ENCODE measurements at places on chromosomes 2 and 18.

- peak; percentile 77 for DNase-seq
Observed at GRCh38 chr18:39455285-39455684, 1889.7 kb upstream of the CELF4 start.

GRCh38 chr2:95143838-95144237 is 15.8 kb downstream of the ZNF514 start:
- DNase-seq = no peak

GRCh38 chr2:230713331-230714135 is 891 bp downstream of the CAB39 start:
- no peak for DNase-seq

DNA sequence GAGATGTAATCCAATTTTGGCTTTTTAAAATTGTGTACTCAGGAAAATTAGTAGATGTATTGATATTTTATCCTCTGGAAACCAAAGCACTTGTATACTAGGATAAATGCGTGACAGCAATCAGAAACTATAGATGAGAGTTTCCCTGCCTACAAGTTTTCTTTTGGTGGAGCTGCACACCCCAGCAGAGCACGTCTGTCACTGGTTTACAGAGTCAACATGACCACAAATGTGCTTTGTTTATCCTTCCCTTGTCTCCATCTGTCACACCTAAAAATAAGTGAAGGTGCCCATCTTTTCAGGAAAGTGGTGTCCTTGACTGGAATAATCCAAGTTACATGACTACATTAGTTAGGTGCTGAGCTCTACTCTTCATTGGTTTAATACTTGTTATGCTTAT is 210.4 kb upstream of the DSEL start:
- no peak for DNase-seq

DNA sequence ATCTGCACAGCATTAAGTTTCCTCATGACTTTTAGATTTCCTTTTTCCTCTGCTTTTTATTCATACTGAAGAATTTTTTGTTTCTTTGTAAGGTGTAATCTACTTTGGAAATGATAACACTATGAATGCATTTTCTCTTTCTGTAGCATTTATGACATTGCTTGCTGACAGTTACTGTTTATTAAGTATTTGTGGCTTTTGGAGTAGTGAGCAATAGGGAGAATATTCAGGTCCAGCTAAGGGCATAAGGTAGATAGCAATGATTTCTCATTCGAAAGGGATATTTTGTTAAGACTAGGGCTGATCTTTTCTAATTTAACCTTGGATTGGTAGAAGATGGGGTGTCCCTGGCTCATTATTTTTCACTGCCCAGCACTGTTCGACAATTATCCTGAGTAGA is 80.3 kb downstream of the XRCC5 start:
- DNase-seq = no peak

DNA sequence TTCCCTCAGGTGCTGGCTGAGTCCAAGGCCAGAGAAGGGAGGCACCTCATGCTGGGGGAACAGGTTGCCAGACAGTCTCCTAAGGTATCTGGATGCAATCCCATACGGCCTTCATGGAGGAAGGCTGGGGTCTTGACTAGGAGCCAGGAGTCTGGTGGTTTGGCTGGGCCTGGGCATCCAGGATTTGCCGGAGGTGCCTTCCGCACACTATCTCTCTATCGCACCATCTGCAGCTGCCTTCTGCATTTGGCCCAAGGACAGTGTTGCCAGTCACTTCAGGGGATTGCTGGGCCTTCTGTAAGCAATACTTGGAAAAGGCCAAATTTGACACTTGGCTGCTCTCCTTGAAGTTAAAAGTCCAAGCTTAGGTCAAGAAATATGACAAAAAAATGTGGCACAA is 327.2 kb downstream of the EN1 start:
- no peak for DNase-seq

DNA sequence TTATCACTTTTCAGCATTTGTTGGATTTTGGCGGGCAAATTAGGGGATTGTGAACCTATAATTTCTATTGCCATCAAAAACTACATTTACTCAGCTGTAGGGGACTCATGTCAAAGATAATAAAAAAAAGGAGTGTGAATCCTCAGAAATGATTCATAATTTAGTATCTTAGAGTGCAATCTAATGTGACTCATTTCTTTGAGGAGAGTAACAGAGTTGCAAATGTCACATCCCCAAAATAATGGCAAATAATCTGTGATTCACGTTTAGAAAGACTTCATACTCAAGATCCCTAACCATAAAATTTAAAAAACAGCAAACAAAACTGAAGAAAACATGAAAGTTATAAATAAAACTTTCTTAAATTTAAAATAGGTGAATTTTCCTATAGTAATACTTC is 373.0 kb downstream of the CDH2 start:
- DNase-seq = no peak

GRCh38 chr2:239778861-239779558 is 246.1 kb downstream of the NDUFA10 start:
- no peak for DNase-seq

- DNase-seq = no peak
Observed at GRCh38 chr2:138333677-138334076, 167.9 kb upstream of the SPOPL start.

GRCh38 chr18:60228609-60229595 is 143.7 kb downstream of the MC4R start:
- no peak for DNase-seq

GRCh38 chr18:45775241-45775676 is 50.2 kb upstream of the SIGLEC15 start:
- peak; percentile 88 for DNase-seq
